ENCODE measurements at places on chromosomes 4 and X.

GRCh38 chr4:107153228-107153627, 117.1 kb upstream of the DKK2 start:
- DNase-seq, result no peak

DNA sequence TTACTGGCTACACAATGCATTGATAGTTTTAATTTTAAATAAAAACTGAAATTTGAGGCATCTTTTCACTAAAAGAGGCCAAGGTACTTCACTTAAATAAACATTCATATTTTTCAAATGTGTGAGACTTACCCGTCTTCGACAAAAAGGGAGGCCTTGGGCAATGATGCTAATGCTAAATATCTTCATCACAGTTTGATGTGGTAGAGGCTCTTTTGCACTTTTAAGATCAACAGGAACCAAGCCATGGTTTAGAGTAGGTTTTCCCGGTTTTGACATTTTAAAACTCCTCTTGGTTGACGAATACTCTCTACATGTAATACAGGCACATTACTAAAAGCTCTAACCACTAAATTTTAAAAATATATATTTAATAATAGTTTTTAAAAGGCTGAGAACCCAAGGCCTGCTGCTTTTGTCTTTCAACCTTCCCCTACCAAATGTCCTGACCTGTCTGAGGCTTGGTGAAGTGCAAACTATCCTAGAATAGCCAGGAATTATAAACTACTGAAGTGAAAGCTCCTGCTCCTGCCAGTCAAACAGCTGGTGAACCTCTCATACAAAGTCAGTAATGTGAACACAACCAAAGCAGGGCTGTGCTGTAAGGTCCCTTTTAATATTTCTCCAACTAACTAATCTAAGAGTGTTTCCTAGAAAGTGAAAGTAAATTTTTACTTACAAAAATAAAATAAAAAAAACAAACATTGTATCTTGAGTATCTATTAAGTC, 153.7 kb downstream of the FBXW7 start:
- DNase-seq, result no peak

DNA sequence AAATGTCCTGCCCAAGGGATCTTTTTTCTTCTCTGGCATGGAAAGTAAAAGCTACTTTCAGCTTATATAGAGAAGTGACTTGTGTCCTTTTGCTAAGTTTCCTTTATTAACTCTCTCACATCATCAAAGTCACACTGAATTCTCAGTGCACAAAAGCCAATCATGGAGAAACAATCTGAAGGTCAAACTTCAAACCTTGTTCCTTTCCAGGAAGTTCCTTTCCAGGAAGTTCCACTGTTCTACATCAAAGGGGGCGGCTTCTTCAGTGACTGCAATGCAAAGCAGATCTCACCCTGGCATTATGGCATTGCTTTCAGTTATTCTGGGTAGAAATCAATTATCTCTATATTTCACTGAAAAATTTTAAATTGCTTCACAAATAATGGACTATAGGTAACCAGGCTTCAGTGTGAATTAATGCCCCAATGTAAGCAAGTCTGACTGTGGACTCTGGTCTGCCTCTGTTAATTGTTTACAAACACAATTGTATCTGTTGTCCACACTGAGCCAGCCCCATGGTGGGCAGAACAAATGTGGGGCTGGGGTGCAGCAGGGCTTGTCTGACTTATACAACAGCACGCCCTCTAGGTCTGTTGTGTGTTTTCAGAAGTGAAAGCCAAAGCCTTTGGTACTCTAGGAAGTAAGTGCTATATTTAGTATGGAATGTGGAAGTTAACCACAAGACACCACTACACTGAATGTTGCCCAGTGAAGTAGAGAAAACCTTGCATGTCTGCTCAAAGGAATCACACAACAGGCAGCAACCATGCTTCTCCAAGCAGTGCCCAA, 98.8 kb downstream of the CDS1 start:
- DNase-seq, result no peak

- DNase-seq, result peak; percentile 88
Measured at GRCh38 chrX:119468551-119469312, 488 bp downstream of the SLC25A5 start.
